ENCODE measurements at places on chromosomes 2 and 18. TPM values are rescaled to one million over a fixed set of nuclear protein-coding genes. Genes with fewer than 3 reads are reported as not detected.

The DSG4 gene
- not detected for total RNA-seq

The INPP5D gene
- total RNA-seq = under 0.01 TPM

The IL18RAP gene
- not detected for total RNA-seq

The TUBA4B gene
- not detected for total RNA-seq

DNA sequence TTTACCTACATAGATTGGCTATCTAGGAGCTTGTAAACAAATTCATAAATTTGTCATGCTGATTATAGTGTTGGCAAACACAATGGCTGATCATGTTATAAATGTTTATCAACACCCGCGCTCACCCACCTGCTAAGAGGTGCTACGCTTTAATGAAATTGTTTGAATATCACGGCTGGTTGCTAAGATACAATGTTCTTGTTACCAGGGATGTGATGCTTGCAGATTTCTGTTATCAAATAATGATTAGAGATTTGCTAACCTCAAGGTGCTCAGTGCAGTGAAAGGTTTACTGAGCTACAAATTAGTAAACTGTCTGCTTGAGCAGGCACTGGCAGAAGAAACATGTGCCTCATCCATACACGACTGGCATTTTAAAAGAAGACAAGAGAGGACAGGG is 160.0 kb upstream of the ZEB2 start:
- no peak for DNase-seq

DNA sequence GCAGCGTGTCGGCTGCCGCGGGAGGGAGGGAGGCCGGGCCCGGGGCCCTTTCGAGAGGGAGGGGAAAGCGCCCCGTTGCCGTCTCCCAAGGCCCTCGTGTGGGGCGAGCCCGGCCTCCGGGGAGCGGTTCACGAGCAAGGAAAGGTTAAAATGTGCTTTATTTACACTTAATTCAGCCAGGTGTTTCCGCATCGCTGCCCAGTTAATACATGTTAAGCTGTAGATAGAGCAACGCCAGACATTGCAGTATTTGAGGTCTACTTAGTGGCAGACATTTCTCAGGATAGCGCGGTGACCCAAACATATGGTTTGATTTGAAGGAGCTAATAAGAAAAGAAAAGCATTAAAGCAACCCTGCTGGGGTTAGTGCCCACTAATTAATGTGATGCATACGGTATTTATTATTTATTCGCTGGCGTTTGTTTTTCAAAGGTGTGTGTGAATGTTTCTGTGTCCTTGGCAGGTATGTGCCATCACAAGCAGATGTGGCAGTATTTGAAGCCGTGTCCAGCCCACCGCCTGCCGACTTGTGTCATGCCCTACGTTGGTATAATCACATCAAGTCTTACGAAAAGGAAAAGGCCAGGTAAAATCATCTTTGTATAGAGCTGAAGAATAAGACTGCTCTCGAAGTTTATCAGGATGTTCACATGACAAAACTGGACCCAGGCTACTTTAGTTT is 571 bp downstream of the EEF1B2 start:
- peak; percentile 69 for DNase-seq

The CRACDL gene
- total RNA-seq = not detected

DNA sequence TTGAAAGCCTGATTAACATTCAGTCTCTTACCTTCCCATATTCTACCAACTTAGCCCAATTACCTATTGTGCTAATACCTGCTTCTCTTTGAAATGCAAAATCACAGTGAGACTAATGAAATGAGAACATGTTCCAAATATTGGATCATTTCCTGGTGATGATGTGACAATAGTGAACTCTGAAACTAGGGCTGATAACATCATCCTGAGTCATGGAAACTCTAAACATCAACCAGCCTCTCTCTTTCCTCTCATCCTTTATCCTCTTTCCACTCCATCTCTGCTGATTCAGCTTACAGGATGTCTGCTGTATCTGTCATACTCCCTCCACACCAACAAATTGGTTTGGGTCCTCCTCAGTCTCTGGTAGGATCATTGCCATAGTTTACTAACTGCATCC is 98.8 kb upstream of the NCKAP5 start:
- no peak for DNase-seq

The TCF23 gene
- total RNA-seq = not detected

GRCh38 chr18:136433-136832 is 21.9 kb upstream of the USP14 start:
- DNase-seq = no peak

GRCh38 chr2:237859533-237860272 is at the start of gene RAMP1:
RAMP1 (plus strand) TSS chr2:237859623; CDS start chr2:237859676, 53 bp downstream.
- no peak for DNase-seq

- no peak for DNase-seq
These were observed 1.8 kb upstream of the ABCA12 start for GRCh38 chr2:215140166-215140707.

DNA sequence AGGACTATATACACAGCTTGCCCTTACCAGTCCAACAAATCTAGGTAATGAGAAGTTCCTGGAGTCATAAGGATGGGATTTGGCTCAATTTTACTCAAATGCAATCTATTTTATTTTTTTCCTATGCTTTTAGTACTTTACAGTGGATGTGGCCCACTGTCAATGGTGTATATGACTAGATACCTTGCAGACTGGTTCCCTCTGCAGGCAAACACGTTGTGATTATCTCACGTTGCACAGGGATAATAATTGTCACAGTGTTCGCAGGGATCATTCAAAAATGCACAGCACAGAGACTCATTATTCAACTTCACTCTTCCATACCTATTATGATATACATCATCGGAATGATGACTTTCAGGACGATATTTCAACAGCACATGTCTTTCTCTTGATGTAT is 359.7 kb downstream of the MBD2 start:
- DNase-seq = no peak

GRCh38 chr2:228417956-228418355 is 236.5 kb upstream of the SPHKAP start:
- peak; percentile 25 for DNase-seq

Measured in fibroblast of villous mesenchyme (primary cell).